ENCODE measurements at places on chromosomes 2 and 18.

DNA sequence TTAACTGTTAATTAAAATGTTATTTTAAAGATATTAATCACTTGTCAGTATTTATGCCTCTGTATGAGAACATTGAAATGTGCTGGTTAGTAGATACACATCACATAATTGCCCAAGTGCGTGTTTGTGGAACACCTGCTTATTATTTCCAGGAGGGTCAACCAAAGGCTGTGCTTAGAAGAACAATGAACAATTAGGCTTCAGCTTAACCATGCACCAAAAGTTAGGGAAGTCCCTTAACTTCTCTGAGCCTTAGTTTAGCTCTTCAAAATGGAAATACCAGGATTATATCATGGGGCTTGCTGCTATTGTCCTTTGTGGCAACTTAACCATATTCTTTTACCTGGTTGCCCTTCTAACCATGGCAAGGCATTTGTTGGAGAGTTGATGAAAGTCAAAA is 43.0 kb upstream of the PLA2R1 start:
- no peak for DNase-seq

GRCh38 chr2:198692907-198693510 is 764.7 kb downstream of the SATB2 start:
- no peak for DNase-seq

DNA sequence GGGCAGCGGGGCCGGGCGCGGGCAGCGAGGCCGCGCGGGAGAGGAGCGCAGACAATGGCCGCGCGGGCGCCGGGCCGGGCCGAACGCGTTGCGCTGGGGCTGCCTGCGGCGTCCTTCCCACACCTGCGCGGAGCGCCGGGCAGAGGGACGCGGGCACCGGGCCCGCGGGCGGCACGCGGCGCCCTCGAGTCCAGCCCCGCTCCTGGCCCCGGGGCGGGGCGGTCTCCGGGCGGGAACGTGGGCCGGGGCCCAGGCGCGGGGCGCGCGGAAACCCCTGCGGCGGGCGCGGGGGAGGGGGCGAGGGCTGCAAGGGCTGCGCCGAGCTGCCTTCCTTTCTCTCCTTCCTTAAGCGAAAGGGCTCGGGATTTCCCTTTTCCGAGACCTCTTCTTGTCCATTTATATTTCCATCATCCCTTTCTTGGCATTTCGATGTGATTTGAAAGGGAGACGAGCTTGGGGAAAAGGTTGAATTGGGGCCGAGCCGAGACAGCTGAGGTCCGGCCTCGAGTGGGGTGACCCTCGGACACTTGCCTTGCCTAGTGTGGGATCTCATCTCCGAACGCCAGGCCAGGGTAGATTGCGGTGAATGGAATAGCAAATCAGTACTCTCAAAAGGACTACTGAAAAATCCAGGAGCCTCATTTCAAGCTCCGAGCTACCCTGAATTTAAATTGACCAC is 676 bp downstream of the KLHL23 start:
- DNase-seq: no peak

DNA sequence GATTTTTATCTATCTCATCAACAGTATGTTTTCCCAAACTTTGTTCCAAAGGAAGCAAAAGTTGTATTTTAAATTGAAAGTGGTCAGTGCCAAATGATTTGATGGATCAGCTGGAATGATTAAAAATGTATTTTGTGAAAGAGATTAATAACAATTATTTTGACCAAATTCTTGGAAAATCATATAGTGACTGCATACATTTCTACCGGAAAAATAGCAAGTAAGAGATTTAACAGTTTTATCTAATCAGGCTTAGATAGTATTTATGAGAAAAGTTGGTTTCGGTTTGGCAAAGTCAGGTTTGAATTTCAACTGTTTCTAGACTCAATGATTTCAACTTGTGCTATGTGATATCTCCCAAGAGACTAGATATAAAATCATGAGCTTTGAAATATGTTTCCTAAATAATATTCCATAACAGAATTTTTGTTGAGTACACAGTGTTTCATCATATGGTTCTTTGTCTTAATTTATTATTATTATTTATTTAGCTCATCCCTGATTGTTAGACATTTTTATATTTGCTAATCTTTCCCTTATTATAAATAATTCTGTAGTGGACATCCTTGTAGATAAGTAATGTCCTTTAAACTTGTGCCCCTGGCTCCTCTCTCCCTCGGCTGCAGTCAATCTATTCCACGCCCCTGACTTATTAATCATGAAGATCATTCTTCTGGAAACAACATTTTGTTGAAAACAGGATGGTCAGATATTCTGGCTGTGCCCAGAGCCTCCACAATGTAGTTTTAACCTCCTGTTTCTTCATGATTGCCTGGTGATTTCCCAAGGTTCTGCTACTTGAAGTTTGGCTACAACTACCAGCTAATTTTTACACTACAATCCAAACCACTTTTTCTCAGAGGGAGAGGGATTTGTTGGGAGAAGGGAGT is 520.7 kb upstream of the TCF4 start:
- DNase-seq: no peak

- DNase-seq: no peak
These were observed 13.1 kb upstream of the ANKRD12 start for GRCh38 chr18:9123520-9123919.

All from T follicular helper cell (primary cell).